ENCODE measurements at places on chromosomes 2 and 18. TPM values are rescaled to one million over a fixed set of nuclear protein-coding genes. Genes with fewer than 3 reads are reported as not detected.

Gene C2orf80
- not detected for total RNA-seq

Gene SCLY
- total RNA-seq = 28.6 TPM

Gene DSG2
- total RNA-seq = not detected

Gene SLC4A5
- 0.97 TPM for total RNA-seq

Gene ST6GAL2
- not detected for total RNA-seq

Gene ONECUT2
- total RNA-seq = 0.62 TPM

Gene MEMO1
- 53.9 TPM for total RNA-seq

Gene MC4R
- total RNA-seq = not detected

Gene ICA1L
- 3.7 TPM for total RNA-seq

Gene NCKAP5
- 3.0 TPM for total RNA-seq

Gene PFN4
- 0.93 TPM for total RNA-seq

Gene FBLN7
- total RNA-seq = 2.1 TPM

DNA sequence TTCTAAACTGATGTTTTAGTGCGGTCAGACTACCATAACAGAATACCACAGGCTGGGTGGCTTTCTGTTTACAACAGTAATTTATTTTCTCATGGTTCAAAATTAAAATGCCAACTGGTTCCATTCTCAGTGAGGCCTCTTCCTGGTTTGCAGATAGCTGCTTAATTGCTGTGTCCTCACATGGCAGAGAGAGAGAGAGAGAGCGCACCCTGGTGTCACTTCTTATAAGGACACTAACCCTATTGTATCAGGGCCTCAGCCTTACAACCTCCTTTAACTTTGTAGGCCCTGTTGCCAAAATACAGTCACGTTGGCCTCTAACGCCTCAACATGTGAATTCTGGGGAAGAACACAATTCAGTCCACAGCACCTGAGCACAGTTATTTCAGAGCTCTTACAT, 37.5 kb upstream of the ZNF385B start:
- no peak overlapping the region for H3K4me3 ChIP-seq
- H3K4me1 ChIP-seq = no peaks in the 10 kb centered on the region
- no peaks in the 10 kb centered on the region for H3K27me3 ChIP-seq
- H3K27ac ChIP-seq = no peak overlapping the region

DNA sequence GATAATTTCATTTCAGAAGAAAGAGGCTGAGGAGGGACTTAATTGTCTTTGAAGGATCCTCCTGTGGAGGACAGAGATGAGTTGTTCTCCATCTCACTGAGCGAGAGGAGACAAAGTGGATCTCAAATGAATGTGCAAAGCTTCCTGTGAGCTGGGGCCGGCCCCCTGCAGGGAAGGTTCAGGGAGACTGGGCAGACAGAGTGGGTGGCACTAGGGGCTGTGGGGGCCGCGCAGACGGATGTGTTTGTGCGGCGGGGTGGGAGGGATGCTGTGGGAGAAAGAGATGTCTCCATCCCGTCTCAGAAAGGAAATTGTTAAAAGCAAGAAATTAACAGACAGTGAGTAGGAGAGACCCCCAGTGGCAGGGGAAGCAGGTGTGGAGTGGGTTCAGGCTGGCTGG, 29.1 kb downstream of the KLHL29 start:
- no peaks in the 10 kb centered on the region for H3K27me3 ChIP-seq
- no peaks in the 10 kb centered on the region for H3K4me1 ChIP-seq
- H3K36me3 ChIP-seq = no peaks in the 10 kb centered on the region

DNA sequence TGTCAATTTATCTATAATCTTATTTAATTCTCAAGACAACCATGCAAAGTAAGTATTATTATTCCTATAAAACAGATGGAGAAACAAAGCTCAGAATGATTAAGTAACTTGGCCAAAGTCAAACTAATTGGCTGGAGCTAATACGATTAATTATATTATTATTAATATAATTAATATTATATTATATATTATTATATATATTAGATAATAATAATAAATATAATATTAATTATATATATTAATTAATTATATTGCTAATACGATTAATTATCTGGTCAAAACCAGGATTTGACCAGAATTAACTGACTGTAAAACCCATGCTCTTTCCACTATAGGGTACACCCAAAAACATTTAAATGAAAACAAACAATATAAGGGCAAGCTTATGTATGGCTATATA, 52.4 kb downstream of the FARSB start:
- H3K27ac ChIP-seq = no peak overlapping the region
- H3K27me3 ChIP-seq = no peaks in the 10 kb centered on the region
- H3K36me3 ChIP-seq = no peaks in the 10 kb centered on the region
- no peak for DNase-seq

GRCh38 chr2:8234757-8235374, 447.0 kb upstream of the ID2 start:
- H3K27ac ChIP-seq = no peak overlapping the region
- no peak overlapping the region for H3K4me3 ChIP-seq
- H3K36me3 ChIP-seq = no peaks in the 10 kb centered on the region
- no peaks in the 10 kb centered on the region for H3K4me1 ChIP-seq
- DNase-seq = no peak

- no peak for DNase-seq
- H3K27ac ChIP-seq = no peak overlapping the region
- no peaks in the 10 kb centered on the region for H3K36me3 ChIP-seq
These were observed 2.8 kb downstream of the XDH start for GRCh38 chr2:31411771-31412170.

DNA sequence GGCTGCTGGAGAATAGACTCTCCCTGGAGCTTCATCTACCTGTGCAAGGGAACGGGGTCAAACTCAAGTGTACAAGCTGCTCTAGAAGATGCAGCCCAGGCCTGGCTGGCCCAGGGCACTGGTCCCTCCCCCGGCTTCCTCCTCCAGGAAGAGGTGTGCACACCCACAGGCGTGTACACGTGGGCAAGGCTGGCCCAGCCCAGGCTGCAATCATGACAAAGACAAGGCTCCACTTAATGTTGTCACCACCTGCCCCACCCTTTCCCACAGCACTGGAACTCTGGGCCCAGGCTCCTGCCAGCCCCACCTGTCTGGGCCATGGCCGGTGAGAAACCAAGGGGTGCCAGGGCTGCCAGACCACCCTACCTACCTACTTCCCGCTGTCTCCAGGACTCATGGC, 29.6 kb upstream of the ALPP start:
- no peak for DNase-seq
- no peak overlapping the region for H3K27ac ChIP-seq
- no peak overlapping the region for H3K4me3 ChIP-seq
- H3K36me3 ChIP-seq = no peaks in the 10 kb centered on the region

- peaks cover 3% of the 10 kb centered on the region for H3K36me3 ChIP-seq
- peaks cover 2% of the 10 kb centered on the region for H3K4me1 ChIP-seq
- DNase-seq = peak; percentile 26
These were observed 22.5 kb downstream of the BIRC6 start for GRCh38 chr2:32379352-32379751.

- H3K27me3 ChIP-seq = no peaks in the 10 kb centered on the region
- no peak overlapping the region for H3K4me3 ChIP-seq
- DNase-seq = no peak
- H3K4me1 ChIP-seq = no peaks in the 10 kb centered on the region
These were observed 97.8 kb downstream of the NCK2 start for GRCh38 chr2:105842555-105842954.

GRCh38 chr2:216619411-216620393, 13.5 kb upstream of the IGFBP2 start:
- DNase-seq = no peak
- peaks cover 5% of the 10 kb centered on the region for H3K27me3 ChIP-seq
- H3K4me1 ChIP-seq = no peaks in the 10 kb centered on the region
- no peak overlapping the region for H3K27ac ChIP-seq
- H3K4me3 ChIP-seq = no peak overlapping the region

- DNase-seq = no peak
- no peaks in the 10 kb centered on the region for H3K36me3 ChIP-seq
- no peak overlapping the region for H3K27ac ChIP-seq
- no peaks in the 10 kb centered on the region for H3K4me1 ChIP-seq
- no peaks in the 10 kb centered on the region for H3K27me3 ChIP-seq
- H3K4me3 ChIP-seq = no peak overlapping the region
These were observed 365.8 kb upstream of the MYT1L start for GRCh38 chr2:2696733-2697455.

DNA sequence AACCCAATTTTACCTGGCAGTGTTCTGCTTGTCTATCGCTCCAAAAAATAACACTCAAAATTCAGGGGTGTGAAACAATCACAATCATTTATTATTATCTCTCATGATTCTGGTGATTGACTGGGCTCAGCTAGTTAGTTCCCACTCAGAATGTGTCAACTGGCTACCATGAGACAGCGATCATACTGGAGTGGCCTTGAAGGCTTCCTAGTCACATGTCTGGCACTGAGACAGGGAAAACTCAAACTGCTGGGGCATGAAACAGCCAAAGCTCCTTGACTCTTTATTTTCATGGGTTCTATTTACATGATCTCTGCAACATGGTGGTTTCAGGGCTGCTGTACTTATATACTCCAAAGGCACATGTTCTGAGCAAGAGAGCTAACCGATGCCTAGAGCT, 6.2 kb upstream of the ANXA4 start:
- no peaks in the 10 kb centered on the region for H3K4me1 ChIP-seq
- no peak overlapping the region for H3K27ac ChIP-seq
- no peak for DNase-seq
- H3K27me3 ChIP-seq = peaks cover 2% of the 10 kb centered on the region
- H3K4me3 ChIP-seq = no peak overlapping the region
- no peaks in the 10 kb centered on the region for H3K36me3 ChIP-seq

DNA sequence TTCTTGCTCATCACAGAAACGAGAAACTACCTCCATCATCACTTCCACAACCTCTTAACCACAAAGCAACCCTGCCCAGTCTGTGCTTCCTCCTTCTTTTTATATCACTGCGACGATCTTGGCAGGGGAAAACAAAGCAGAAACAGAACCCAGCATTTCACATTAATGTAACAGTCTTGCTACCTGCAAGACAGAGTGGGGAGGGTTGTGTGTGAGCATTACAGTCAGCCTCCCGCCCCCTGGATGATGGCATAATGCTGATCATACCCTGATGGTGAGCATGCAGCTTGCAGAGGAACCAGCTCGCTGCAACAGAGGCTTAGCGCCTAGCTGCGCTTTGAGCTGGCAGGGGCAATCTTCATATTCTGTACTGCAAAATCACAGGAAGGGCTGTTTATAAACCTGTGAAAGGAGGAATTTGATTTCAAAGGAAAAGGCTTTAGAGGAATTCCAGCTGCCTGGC, 376.1 kb downstream of the IRS1 start:
- DNase-seq = no peak
- H3K4me3 ChIP-seq = no peak overlapping the region
- H3K27me3 ChIP-seq = no peaks in the 10 kb centered on the region
- H3K4me1 ChIP-seq = no peaks in the 10 kb centered on the region
- no peak overlapping the region for H3K27ac ChIP-seq

DNA sequence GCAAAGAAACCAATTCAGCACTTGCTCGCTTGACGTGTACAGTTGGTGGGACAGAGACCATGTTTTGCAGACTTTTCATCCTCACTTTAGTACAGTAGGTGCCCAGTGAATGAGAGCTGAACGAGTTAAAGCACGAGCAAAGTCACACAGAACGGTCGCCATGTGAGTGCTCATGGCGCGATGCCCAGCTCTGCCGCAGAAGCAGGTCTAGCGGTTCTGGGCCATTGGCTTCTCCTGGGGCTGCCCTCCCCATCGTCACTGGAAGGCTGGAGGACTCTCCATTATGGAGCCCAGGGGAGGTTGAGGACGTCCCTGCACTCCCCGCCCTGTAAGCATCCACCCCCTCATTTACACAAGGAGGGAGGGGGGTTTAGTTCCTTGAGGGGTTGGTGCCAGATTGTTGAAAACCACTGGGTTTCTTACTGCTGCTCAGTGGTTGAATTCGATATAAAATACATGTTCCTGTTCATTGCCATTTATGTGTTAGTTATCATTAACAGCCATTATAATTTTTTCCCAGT, 24.9 kb downstream of the PTGR3 start:
- no peak overlapping the region for H3K4me3 ChIP-seq
- no peak for DNase-seq
- H3K27ac ChIP-seq = no peak overlapping the region
- H3K36me3 ChIP-seq = no peaks in the 10 kb centered on the region
- H3K4me1 ChIP-seq = no peaks in the 10 kb centered on the region

- H3K27me3 ChIP-seq = no peaks in the 10 kb centered on the region
- peak overlapping the region; percentile 81 for H3K27ac ChIP-seq
- H3K4me1 ChIP-seq = peaks cover 12% of the 10 kb centered on the region
- peak overlapping the region; percentile 80 for H3K4me3 ChIP-seq
- no peaks in the 10 kb centered on the region for H3K36me3 ChIP-seq
- no peak for DNase-seq
These were observed 1.1 kb upstream of the SEH1L start for GRCh38 chr18:12946549-12947284.

- H3K27me3 ChIP-seq = no peaks in the 10 kb centered on the region
- H3K4me3 ChIP-seq = no peak overlapping the region
- peaks cover 10% of the 10 kb centered on the region for H3K4me1 ChIP-seq
- no peak for DNase-seq
These were observed 29.0 kb upstream of the DLX1 start for GRCh38 chr2:172056293-172056692.

DNA sequence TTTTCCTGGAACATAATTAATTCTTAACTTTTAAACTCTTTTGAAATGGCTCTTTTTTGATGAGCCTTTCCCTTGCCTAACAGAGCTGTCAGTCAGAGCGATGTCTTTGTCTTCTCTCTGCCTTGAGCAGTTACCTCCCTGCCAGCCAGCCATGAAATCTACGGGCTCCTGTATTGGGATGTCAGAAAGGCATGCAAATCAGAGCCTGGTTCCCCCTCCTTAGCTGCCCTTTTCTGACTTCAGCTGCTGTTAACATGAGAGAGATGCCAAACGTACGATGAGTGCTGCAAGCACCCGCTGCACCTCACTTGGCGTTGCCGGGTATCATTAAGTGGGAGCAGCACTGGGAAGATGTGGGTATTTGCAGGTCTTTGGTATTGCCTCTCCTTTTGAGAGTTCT, 131.4 kb upstream of the BOD1L2 start:
- H3K4me3 ChIP-seq = no peak overlapping the region
- no peak for DNase-seq
- H3K27ac ChIP-seq = no peak overlapping the region
- no peaks in the 10 kb centered on the region for H3K27me3 ChIP-seq

DNA sequence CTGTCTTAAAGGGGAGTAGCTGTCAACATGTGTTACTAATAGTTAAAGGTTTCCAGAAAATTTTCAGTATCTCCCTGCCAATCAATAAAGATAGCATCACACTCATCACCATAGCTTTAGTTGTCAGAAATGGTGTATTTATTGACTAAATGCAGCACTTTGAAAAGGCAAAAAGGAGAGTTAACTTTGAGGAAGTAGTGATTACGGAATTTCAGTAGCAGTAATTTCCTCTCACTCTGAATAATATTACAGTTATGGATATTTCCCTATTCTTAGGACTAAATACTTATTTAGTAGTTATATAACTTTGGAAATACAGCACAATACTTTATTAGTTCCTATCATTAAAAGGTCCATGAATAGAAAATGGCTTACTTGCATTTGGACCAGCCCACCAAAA, 250.5 kb downstream of the CAMKMT start:
- no peaks in the 10 kb centered on the region for H3K4me1 ChIP-seq
- H3K27ac ChIP-seq = no peak overlapping the region
- H3K27me3 ChIP-seq = no peaks in the 10 kb centered on the region

DNA sequence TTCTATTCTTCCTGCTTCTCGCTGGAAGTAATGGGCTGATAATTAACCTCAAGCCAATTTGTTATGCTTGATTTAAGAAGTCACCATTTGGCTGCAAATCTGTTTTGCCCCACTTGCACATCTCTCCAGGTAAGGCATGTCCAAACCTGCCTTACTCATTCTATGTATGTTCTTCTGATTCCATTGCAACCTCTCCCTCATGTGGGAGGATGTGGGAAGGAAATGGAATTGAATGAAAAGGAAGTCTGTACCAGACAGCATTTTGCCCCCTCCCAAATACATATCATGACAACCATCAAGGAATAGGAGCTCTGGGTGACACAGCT, 131.7 kb downstream of the NRP2 start:
- no peaks in the 10 kb centered on the region for H3K36me3 ChIP-seq
- DNase-seq = peak; percentile 40
- peaks cover 13% of the 10 kb centered on the region for H3K27me3 ChIP-seq

All from endothelial cell of umbilical vein (primary cell).